ENCODE measurements at places on chromosomes 4 and X.

- no peaks in the 10 kb centered on the region for H3K36me3 ChIP-seq
- no peaks in the 10 kb centered on the region for H3K27me3 ChIP-seq
- no peak for DNase-seq
- no peak overlapping the region for H3K27ac ChIP-seq
Measured at GRCh38 chrX:103792916-103793544, 16.4 kb downstream of the PLP1 start.

DNA sequence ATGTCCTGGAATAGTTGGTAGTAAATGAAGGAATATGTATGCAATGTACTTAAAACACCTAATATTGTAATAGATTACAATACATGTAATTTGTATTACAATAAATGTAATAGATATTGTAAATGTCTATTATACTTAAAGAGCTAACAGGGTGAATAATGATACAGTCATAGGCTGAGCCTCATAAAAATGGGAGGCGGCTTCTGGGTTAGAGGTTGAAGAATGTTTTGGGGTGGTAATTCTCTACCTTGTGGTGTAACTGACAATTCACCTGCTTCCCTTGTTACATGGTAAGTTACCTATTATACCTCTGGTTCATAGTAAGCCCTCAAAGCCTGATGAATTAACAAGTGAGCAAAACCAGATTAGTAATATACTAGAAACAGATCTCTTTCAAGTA lies 26.0 kb downstream of the ATP8A1 start:
- H3K36me3 ChIP-seq, result peaks cover 12% of the 10 kb centered on the region
- no peak overlapping the region for H3K4me3 ChIP-seq
- DNase-seq, result no peak
- no peak overlapping the region for H3K27ac ChIP-seq
- no peaks in the 10 kb centered on the region for H3K27me3 ChIP-seq

GRCh38 chr4:54392479-54392878 lies 163.4 kb downstream of the PDGFRA start:
- no peak for DNase-seq
- H3K27me3 ChIP-seq, result peaks cover 4% of the 10 kb centered on the region
- no peaks in the 10 kb centered on the region for H3K4me1 ChIP-seq
- no peak overlapping the region for H3K4me3 ChIP-seq

DNA sequence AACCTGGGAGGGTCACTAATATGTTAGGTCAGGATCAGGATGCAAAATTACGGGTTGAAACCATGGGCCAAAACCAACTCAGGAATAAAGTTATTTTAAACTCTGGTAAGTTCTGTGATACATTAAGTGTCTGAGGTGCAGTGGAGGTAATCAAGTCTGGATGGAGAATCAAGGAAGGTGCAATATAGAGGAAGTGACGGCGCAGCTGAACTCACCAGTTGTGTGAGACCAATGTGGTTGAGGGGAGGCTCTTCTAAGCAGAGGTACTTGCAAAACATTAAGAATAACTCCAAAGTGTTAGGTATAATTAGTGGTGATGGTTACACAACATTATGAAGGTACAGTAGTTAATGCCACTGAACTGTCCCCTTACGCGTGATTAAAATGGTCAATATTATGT lies 19.7 kb downstream of the GAB3 start:
- no peak for DNase-seq
- no peak overlapping the region for H3K27ac ChIP-seq

DNA sequence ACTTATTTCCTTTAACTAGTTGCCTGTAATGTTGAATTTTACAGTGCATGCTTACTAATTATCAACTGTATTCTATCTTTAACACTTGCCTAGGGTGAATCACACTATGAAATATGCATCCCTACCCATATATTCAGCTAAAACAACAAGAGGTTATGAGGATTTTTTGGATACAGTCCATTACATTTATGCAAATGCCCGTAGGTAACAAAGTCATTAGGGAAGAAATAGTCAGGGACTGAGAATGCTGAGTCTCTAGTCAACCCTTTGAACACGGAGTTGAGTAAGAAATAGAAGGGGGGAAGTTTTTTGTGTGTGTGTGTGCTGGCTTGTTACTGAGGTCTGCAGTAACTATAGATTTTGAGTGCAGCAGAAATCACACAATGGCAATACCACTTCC lies 26.1 kb upstream of the CBLL2 start:
- no peak overlapping the region for H3K27ac ChIP-seq
- H3K4me3 ChIP-seq, result no peak overlapping the region
- no peaks in the 10 kb centered on the region for H3K27me3 ChIP-seq
- H3K4me1 ChIP-seq, result no peaks in the 10 kb centered on the region

- no peaks in the 10 kb centered on the region for H3K36me3 ChIP-seq
- no peak overlapping the region for H3K4me3 ChIP-seq
- H3K27ac ChIP-seq, result no peak overlapping the region
- H3K27me3 ChIP-seq, result no peaks in the 10 kb centered on the region
- H3K4me1 ChIP-seq, result no peaks in the 10 kb centered on the region
Measured at GRCh38 chr4:19133315-19133714, 1111.8 kb upstream of the LCORL start.

DNA sequence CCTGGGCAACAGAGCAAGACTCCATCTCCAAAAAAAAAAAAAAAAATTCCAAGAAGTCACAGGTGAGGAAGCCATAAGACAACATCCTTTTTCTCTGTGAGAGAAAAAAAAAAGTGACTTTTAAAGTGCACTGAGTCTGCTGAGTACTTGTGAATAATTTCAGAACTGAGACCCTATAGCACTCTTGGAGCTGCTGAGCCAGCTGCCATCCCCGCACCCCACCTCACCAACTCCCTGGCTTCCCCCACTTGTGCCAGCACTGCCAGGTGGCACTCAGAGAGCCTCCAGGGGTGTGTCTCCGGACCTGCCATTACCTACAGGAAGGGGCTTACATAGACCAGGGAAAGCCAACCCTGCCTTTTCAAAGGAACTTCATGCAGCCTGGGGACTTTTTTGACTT lies 39.2 kb upstream of the HS3ST1 start:
- peaks cover 46% of the 10 kb centered on the region for H3K4me1 ChIP-seq
- no peak for DNase-seq
- peaks cover 2% of the 10 kb centered on the region for H3K36me3 ChIP-seq

GRCh38 chr4:30840571-30840970 lies 120.4 kb downstream of the PCDH7 start:
- DNase-seq, result no peak
- no peaks in the 10 kb centered on the region for H3K36me3 ChIP-seq
- H3K27ac ChIP-seq, result no peak overlapping the region
- H3K4me3 ChIP-seq, result no peak overlapping the region
- no peaks in the 10 kb centered on the region for H3K27me3 ChIP-seq
- no peaks in the 10 kb centered on the region for H3K4me1 ChIP-seq

Measured in activated naive CD4-positive, alpha-beta T cell treated with anti-CD3 and anti-CD28 coated beads, Interleukin-2, amount 10 ng/mL, durations not matched to agents 7 days and 5 days (primary cell).